Activated T-helper 1 cell treated with anti-CD3 and anti-CD28 coated beads, Interleukin-12 subunit alpha, Interleukin-12 subunit beta, Interleukin-2, Interleukin-4 antibody, amounts not matched to agents 30 ng/mL and 10 ng/mL and 1 ng/mL, durations not matched to agents 14 hours and 24 hours and 36 hours (primary cell): ENCODE measurements at places on chromosomes 13 and 19.
A peak's percentile ranks its signal among the peaks of the same experiment; 100 is the strongest.

GRCh38 chr13:52916486-52916990 lies 68.1 kb upstream of the PCDH8 start:
- no peaks in the 10 kb centered on the region for H3K27me3 ChIP-seq
- no peak overlapping the region for H3K27ac ChIP-seq
- no peaks in the 10 kb centered on the region for H3K36me3 ChIP-seq
- H3K4me3 ChIP-seq: no peak overlapping the region
- no peaks in the 10 kb centered on the region for H3K4me1 ChIP-seq

DNA sequence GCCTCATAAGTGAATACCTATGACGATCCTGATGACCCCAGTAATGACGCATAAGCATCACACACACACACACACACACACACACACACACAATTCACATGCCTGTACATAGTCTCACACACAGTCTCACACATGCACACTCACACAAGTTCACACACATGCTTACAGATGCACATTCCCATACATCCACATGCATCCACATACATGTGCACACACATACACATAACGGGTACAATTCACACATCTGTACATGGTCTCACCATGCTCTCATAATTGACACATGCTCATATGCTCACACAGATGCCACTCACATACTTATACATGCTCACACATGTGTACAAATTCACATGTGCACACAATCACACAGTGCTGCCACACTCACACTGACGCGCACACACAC lies 105.7 kb upstream of the VSTM2B start:
- H3K4me3 ChIP-seq: no peak overlapping the region
- H3K27ac ChIP-seq: no peak overlapping the region
- DNase-seq: no peak
- H3K4me1 ChIP-seq: no peaks in the 10 kb centered on the region
- no peaks in the 10 kb centered on the region for H3K36me3 ChIP-seq

DNA sequence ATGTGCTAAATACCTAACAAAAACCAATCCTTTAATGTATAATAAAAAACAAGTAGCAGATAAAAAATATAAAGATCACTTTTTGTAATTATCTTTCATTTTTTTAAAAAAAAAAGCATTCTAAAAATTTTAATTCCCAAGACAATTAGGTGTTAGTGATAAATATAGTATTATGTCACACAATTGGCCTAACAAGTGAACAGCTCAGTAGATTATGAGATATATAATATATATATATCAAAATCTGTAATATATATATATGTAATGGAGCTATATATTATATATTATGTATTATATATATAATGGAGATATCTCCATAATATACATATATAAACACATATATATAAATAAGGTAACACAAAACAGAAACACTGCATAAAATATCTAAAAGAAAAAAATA lies 1531.1 kb upstream of the MIR17HG start:
- no peaks in the 10 kb centered on the region for H3K36me3 ChIP-seq
- H3K27ac ChIP-seq: no peak overlapping the region
- no peak for DNase-seq
- no peak overlapping the region for H3K4me3 ChIP-seq

GRCh38 chr13:31264151-31264550 lies 64.4 kb downstream of the B3GLCT start:
- H3K4me1 ChIP-seq: no peaks in the 10 kb centered on the region
- H3K36me3 ChIP-seq: peaks cover under 1% of the 10 kb centered on the region
- no peak for DNase-seq
- H3K27me3 ChIP-seq: no peaks in the 10 kb centered on the region
- no peak overlapping the region for H3K27ac ChIP-seq

DNA sequence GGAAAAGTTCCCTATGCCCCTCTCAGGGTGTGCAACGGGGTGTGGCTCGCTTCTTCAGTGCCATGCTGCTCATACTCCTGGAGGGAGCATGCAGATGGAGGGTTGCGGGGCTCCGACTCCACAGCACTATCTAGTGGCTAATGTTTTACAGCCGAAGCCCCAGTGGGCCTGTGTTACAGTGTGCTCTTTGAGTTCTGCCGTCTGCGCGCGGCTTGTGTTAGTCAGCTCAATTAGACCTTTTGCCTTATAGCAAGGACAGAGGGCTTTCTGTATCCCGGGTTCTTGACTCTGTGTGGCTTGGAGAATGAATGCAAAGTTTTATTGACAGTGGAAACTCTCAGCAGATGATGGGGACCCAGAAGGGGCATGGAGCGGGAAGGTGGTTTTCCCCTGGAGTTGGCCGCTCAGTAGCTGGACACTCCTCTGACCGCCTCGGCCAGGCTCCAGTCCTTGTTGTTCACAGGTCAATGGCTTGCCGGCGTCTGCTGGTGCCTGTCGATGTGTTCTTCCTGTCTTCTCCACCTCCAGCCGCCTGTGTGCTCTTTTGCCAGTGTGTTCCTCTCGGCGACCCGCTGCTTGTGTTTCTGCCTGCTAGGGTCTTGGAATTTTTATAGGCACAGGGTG lies 383.4 kb downstream of the LMO7 start:
- H3K27me3 ChIP-seq: no peaks in the 10 kb centered on the region
- H3K36me3 ChIP-seq: no peaks in the 10 kb centered on the region
- H3K4me1 ChIP-seq: no peaks in the 10 kb centered on the region
- H3K4me3 ChIP-seq: no peak overlapping the region

GRCh38 chr13:106486287-106486686 lies 49.2 kb downstream of the EFNB2 start:
- H3K27ac ChIP-seq: no peak overlapping the region
- peaks cover 8% of the 10 kb centered on the region for H3K4me1 ChIP-seq
- no peak overlapping the region for H3K4me3 ChIP-seq
- no peaks in the 10 kb centered on the region for H3K36me3 ChIP-seq
- peaks cover 23% of the 10 kb centered on the region for H3K27me3 ChIP-seq

DNA sequence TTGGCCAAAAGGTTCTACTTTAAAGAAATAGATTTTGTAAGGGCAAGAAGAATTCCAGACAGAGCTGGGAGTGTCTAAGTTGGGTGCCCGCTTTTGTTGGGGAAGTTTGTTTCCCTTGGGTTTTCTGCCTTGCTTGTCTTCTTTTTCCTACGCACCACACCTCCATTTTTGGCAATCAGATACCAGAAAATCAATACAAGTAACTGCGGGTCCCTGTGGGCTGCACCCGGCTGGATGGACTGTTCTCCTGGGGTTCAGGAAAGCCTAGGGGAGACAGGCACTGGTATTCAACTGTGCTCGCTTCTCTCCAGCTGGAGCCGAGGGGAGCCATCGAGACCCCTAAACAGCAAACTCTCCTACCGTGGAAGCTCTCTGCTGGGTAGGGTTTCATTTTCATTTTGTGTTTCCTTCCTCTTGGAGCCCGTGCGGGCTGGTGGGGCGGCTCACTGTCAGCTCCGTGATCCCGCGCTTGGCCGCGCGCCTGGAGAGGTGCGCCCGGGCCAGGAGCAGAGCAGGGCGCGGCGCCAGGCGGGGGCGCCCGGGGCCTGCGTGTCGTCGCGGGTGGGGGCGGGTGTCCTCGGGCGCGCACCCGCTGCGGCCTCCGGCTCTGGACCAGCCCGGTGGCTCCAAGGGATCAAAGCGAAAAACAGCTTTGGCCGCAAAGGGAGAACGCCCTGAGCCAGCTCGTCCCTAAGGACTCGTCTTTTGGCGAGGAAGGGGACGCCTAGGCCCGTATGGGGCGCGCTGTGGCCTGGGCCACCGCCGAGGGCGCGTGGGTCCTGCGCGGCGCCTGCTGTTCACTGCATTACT lies 347.2 kb downstream of the ZNF536 start:
- no peaks in the 10 kb centered on the region for H3K4me1 ChIP-seq
- no peak overlapping the region for H3K27ac ChIP-seq
- peak; percentile 13 for DNase-seq
- H3K36me3 ChIP-seq: no peaks in the 10 kb centered on the region
- H3K4me3 ChIP-seq: peak overlapping the region; percentile 70
- peaks cover 13% of the 10 kb centered on the region for H3K27me3 ChIP-seq

DNA sequence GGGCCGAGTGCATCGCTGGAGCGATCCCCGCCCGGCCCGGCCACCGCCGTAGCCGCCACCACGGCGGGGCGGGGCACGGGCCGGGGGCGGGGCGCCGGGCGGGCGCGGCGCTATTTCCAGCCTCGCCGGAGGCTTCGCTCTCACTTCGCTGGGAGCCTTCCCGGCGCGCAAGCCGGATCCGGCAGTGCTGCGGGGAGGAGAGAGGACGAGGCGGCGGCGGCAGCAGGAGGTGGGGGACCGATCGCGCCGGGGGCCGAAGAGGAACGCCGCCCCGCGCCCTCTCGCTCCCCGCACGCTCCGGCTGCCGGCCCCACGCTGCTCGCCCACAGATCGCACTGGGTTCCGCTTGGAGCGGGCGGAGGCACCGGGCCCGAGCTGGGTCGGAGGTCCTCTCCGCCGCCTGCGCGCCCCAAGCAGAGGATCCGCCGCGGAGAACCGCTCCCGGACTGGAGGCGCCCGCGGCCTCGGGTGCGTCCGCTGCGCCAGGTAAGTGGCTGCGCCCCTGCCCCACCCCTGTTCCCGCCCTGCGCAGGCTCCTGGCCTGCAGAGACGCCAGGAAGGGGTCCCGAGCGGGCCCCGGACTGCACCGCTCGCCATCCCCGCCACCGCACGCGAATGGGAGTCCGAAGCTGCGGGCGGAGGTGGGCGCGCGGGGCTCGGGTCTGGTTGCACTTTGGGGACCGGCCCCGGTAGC lies at the start of gene CHST8:
TSS of gene CHST8 (plus strand) at position 143 of the 694 bp plus-strand sequence. CDS start 67,309 bp downstream, outside the sequence.
- H3K4me3 ChIP-seq: no peak within 1 kb of the TSS
- no peaks in the 10 kb centered on the region for H3K36me3 ChIP-seq
- H3K27ac ChIP-seq: no peak within 1 kb of the TSS
- H3K4me1 ChIP-seq: no peaks in the 10 kb centered on the region
- DNase-seq: no peak
- peaks cover 35% of the 10 kb centered on the region for H3K27me3 ChIP-seq

GRCh38 chr13:101838323-101838722 lies 385.8 kb downstream of the ITGBL1 start:
- H3K4me3 ChIP-seq: no peak overlapping the region
- no peaks in the 10 kb centered on the region for H3K27me3 ChIP-seq
- H3K36me3 ChIP-seq: no peaks in the 10 kb centered on the region
- DNase-seq: no peak

- DNase-seq: no peak
- H3K27me3 ChIP-seq: no peaks in the 10 kb centered on the region
- no peak overlapping the region for H3K27ac ChIP-seq
- no peak overlapping the region for H3K4me3 ChIP-seq
Observed at GRCh38 chr13:73338389-73338788, 279.6 kb downstream of the KLF5 start.

DNA sequence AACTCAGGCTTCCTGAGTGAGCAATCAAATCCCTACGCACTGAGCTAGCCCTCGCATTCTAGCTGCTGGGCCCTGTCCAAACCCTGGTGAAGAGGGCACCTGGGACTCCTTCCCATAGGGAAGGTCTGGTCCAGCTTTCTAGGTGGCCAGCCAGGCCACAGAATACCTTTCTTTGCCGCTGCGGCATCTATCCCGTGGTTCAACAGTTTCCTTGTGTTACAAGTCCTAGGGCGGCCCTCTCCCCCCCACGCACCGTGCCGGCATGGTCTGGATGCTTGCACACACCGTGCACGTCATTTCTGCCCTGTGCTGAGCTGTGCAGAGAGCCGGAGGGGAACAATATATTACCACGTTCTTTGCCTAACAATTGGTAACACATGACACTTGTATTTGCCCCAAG lies 164.6 kb upstream of the TSHZ3 start:
- DNase-seq: no peak
- no peak overlapping the region for H3K4me3 ChIP-seq
- H3K4me1 ChIP-seq: no peaks in the 10 kb centered on the region
- no peaks in the 10 kb centered on the region for H3K36me3 ChIP-seq

- H3K27ac ChIP-seq: no peak overlapping the region
- H3K4me1 ChIP-seq: no peaks in the 10 kb centered on the region
- H3K4me3 ChIP-seq: no peak overlapping the region
- peaks cover 5% of the 10 kb centered on the region for H3K27me3 ChIP-seq
Observed at GRCh38 chr19:41161903-41162302, 31.1 kb upstream of the CYP2S1 start.

- DNase-seq: no peak
- H3K27ac ChIP-seq: no peak overlapping the region
- H3K4me1 ChIP-seq: no peaks in the 10 kb centered on the region
Observed at GRCh38 chr13:70788074-70788473, 679.8 kb upstream of the KLHL1 start.

DNA sequence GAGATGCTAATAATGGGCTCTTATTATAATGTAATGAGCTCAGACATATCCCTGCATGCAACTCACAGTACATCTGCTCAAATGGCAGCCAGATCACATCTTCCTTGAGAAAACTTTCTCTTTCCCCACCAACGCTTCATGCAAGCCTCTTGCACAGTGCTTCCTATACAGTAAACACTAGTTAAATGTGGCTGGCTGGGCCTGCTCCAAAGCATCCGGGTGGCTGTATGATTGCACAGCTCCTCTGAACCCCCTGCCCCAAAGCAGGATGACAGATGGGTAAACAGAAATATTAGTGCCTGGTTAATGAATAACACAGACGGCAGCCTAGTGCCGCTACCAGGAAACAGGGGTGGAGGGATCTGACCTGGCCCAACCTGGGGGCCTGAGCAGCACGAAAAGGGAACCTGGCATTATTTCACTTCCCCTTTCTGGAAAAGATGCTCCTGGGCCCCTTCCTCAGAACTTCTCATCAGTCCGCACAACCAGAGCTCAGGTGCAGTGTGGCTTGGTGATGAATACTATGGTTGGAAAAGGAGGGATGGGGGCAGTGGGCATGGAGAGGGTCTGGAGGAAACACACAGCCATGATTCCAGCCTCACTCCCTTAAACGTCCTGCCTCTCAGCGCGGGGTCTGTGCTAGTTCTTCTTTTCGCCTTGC lies 10.8 kb downstream of the FFAR2 start:
- no peaks in the 10 kb centered on the region for H3K36me3 ChIP-seq
- DNase-seq: no peak
- H3K4me1 ChIP-seq: peaks cover 46% of the 10 kb centered on the region
- no peak overlapping the region for H3K27ac ChIP-seq
- H3K4me3 ChIP-seq: no peak overlapping the region

DNA sequence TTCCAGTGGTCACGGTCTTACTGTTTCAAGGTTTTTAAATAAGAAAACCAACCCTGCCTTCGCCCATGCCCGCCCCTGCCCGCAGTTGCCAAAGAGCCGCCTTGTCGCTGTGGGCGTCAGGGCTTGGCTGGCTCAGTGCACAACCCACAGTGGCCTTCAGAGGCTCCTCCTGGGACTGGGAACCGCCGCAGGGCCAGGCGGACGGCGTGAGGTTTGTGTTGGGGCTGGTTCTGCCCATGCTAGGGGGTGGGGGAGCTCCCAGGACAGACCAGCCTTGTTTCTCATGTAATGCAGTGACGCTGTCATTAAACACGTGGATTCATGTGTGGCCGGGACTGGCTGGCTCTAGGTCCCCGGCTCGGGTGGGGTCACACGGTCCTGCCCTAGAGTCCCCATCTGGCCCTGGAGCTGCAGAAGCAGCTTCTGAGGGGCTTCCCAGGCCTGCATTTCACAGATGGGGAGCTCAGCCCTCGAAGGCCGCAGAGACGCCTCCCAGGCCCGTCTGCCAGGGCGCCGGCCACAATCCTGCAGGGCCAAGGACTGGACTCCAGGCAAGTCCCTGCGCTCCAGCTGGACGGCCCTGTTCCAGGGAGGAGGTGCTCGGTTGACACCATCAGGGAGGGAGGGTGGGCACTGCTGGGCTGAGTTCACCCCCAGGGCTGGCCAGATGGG lies 2.4 kb upstream of the TEKTIP1 start:
- H3K36me3 ChIP-seq: peaks cover 17% of the 10 kb centered on the region
- DNase-seq: no peak
- no peak overlapping the region for H3K27ac ChIP-seq
- no peak overlapping the region for H3K4me3 ChIP-seq
- H3K4me1 ChIP-seq: no peaks in the 10 kb centered on the region
